ENCODE measurements at places on chromosomes 1 and 21.
A peak's percentile ranks its signal among the peaks of the same experiment; 100 is the strongest.

DNA sequence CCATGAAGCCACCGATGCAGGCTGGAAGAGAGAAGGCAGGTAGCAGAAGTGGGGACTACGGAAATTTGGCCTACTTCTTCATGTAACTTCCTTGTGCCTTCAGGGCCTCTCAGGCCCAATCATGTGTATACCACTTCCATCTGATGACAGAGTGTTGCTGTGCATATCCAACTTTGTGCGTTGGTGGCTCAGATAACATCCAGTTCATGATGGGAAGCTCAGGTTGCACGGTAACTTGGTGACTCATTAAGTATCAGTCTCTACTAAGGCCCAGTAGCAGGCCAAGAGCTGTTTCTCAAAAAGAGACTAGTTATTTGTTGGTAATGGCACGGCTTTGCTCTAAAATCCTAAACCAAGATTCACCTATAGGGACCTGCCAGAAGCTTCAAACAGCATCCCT, 117.6 kb downstream of the LTN1 start:
- DNase-seq, result no peak

DNA sequence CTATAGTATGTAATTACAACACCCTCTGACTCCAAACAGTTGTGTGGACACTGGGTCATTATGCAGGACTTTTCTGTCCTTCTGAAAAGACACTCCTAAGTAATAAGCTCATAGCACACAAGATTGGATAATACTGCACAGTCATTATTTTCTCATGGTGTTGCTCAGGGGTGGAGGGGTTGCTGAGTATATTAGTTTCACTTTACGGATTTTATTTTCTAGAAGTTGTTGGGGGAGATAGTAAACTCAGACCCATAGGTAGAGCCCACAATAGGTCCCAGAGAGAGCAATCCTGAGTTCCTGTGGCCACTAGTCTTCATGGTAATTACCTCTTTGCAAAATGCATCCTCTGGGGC, 53.4 kb downstream of the DUSP10 start:
- no peak for DNase-seq

- no peak for DNase-seq
Measured at GRCh38 chr1:56992318-56993125, 26.7 kb upstream of the C8B start.

- no peak for DNase-seq
Measured at GRCh38 chr1:26078286-26079177, 11.1 kb upstream of the TRIM63 start.

DNA sequence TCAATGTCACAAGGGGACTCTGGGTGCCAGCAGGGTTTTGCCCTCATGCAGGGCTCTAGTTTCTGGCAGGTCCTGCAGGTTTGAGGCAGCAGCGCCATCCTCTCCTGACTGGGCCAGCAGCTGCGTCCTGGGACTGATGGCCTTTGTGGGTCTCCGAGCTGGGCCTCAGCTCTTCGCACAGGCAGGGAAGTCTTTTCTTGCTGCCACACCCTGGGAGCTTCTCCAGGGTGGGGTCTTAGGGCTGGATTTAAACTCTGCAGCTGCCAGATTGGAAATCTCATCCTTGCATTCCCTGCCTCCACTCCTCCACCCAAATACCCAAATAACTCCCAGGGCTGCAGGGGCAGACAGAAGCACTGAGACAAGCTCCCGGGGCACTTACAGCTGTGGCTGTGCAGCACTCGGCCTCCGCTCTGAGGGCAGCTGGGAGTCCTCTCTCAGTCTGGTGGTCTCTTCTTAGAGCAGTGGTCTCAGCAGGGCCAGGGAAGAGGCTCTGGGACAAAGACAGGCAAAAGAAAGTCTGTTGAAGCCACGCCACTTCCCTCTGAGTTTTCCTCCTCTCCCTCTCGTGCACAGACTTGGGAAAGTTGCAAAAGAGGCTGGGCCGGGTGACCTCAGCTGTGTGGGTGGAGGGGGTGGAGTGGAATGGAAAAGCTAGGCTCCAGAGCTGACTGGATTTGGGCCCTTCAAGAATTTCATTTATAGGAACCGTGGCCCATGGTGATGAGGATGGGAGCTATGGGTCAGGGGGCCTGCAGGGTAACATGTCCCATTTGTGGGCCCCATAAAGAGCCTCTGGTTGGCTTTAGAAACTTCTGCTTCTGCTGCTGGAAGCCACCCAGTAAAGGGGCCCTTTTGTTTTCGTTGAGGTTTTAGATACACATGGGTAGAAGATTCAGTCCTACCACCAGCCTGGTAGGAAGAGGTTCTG, at the start of gene RAB7B:
Gene RAB7B, minus strand, starts transcription at position 525 of the 931 bp plus-strand sequence. CDS start 9,260 bp downstream, outside the sequence.
- DNase-seq, result no peak

DNA sequence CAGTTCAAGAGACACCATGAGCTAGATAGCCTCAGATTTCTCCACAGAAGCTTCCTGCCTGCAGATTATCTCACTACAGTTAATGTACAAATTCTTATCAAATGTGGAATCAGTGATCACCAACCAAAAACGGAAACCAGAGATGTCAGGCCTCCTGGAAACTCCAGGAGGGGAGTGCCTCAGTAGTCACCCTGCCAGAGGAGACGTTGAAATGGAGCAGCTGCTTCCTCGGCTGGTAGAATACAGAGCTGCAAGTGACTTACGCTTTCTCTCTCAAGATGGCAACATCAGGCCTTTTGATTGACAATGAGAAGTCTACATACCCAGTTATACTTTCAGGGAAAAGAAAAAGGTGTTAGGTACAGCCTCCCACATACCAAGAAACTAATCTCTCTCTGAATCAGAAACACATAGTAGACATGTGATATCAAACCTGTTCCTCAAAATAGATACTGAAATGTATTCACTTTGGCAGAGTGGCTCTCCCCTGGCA, 52.2 kb downstream of the ACP6 start:
- DNase-seq, result peak; percentile 14

- DNase-seq, result no peak
Measured at GRCh38 chr1:188872376-188872775, 1605.3 kb downstream of the BRINP3 start.

DNA sequence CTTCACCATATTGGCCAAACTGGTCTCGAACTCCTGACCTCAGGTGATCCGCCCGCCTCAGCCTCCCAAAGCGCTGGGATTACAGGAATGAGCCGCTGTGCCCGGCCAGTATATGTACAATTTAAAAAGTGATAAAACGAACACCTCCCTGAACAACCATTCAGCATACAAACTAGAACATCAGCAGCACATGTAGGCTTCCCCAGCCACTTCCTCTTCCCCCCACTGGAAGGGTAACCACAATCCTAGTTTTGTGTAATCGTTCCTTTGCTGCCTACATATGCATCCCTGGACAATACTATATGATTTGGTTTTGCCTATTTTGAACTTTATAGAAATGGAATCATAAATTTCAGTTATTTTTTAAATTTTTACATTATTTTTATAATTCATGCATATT, 60.4 kb downstream of the DESI2 start:
- DNase-seq, result no peak

GRCh38 chr1:93344886-93345632, 648 bp upstream of the DR1 start:
- no peak for DNase-seq

- DNase-seq, result no peak
Measured at GRCh38 chr1:232176222-232176621, 453.7 kb downstream of the SIPA1L2 start.

DNA sequence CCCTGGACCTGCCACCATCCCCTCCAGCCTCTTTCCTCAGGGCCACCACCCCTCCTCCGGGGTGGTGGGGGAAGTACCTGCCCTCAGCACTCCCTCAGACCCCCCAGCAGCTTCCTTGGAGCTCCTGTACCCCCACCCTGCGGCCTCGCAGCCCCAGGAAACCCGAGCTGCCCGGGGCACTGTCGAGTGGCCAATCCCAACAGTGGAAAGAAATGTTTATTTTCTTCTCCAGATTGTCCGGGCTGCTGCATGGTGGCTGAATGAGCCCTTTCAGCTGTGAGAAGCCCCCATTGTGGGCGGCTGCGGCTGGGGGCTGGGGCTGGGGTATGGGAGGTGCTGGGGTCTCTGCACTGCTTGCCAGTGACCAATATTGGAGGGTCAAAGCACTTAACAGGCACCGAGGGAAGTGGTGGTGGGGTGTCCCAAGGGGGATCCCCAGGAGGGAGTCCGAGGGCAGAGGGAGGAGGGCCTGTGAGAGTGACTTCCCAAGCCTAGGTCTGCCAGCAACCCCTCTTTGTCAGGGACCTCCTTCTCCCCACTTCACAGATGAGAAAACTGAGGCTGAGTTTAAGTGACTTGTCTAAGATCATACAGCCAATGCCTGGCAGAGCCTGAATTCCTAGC, 25.2 kb downstream of the RUNX3 start:
- DNase-seq, result no peak

DNA sequence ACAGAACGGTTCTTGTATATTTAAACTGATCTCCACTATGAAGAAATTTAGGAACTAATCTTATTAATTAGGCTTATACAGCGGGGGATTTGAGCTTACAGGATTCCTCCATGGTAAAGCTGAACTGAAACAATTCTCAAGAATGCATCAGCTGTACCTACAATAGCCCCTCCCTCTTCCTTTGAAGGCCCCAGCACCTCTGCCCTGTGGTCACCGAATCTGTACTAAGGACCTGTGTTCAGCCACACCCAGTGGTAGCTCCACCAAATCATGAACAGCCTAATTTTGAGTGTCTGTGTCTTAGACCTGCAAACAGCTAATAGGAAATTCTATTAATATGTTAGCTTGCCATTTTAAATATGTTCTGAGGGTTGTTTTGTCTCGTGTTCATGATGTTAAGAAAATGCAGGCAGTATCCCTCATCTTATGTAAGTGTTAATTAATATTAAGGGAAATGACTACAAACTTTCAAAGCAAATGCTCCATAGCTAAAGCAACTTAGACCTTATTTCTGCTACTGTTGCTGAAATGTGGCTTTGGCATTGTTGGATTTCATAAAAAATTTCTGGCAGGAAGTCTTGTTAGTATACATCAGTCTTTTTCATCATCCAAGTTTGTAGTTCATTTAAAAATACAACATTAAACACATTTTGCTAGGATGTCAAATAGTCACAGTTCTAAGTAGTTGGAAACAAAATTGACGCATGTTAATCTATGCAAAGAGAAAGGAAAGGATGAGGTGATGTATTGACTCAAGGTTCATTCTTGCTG, 147.2 kb downstream of the NR5A2 start:
- no peak for DNase-seq

- DNase-seq, result no peak
Measured at GRCh38 chr1:187948170-187948794, 1119.5 kb downstream of the PLA2G4A start.

- DNase-seq, result no peak
Measured at GRCh38 chr1:36157973-36158826, 2.2 kb downstream of the MAP7D1 start.

- no peak for DNase-seq
Measured at GRCh38 chr1:150804671-150805070, 3.4 kb downstream of the CTSK start.

- DNase-seq, result no peak
Measured at GRCh38 chr1:158572226-158572625, 1.8 kb upstream of the OR6P1 start.

DNA sequence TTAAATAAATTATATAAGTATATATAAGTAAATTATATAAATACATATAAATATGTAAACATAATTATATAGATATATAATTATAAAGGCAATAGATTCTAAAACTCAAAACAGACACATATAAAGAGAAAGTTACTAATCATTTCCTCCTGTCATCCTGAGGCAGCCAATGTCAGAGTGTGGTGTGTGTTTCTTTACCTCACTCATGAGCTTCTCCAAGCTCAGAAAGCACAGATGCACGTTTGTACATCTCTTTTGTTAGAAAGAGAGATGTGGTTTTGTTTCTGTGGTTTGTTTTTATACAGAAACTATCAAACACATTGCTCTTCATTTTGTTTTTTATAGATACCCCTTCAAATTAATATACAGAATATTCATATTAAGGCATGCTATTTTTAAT, 594.8 kb downstream of the USP25 start:
- no peak for DNase-seq

GRCh38 chr1:31180338-31180737, 59.3 kb downstream of the NKAIN1 start:
- no peak for DNase-seq

DNA sequence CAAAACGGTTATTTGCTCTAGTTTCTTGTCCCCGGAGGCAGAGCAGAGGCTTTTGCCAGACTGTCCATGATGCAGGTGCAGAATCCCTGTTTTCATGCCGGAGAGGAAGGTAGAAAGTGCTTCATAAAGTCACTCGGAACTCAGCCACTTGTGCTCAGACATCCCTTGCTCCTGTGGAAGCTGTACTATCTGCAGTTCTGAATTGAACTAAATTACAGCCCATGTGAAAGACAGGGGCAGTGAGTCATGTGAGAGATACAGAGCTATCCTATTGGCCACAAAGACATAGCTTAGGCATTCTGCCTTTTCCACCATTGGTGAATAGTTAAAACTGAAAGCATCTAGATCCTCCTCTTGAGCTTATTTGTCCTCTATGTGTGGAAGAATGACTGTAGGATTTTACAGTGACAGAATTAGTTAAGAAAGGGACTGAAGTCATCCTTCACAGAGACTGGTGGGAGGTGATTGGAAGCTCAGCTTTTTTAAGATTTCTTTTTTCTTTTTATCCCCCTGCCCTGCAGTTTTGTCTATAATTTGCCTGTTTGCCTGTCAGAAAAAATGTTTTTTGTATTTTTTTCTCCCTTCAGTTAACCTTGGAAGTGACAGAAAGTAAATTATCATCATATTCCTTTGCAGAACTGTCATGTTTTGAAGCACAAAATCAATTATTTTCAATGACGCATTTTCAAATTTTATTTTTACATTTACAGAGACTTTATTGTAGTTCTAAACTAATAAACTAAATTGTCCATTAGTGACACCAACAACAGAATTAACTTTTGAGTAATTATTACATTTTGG, 298.6 kb downstream of the PTPRC start:
- no peak for DNase-seq

- DNase-seq, result no peak
Measured at GRCh38 chr1:19359357-19359756, 47.2 kb downstream of the SLC66A1 start.

GRCh38 chr1:228940926-228941325, 205.6 kb downstream of the RHOU start:
- no peak for DNase-seq

GRCh38 chr1:48338257-48338656, 115.7 kb downstream of the SLC5A9 start:
- DNase-seq, result no peak

DNA sequence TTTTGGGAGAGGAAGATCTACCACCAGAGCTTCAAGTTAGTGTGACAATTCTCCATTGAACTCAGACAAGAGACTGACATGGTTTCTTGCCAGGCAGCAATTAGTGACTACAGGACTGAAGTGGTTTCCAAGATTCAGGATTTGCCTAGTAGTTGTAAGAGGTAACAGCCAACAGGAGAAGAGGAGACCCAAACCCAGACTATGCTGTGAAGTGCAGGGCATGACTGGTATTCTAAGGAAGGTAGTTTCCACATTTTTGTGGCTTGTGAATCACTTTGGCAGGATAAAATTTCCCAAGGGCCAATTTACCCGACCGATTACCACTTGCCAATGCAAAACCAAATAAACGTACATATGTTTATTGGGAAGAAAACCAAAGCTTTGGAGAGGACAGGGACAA, 14.7 kb upstream of the RAP1A start:
- DNase-seq, result no peak

DNA sequence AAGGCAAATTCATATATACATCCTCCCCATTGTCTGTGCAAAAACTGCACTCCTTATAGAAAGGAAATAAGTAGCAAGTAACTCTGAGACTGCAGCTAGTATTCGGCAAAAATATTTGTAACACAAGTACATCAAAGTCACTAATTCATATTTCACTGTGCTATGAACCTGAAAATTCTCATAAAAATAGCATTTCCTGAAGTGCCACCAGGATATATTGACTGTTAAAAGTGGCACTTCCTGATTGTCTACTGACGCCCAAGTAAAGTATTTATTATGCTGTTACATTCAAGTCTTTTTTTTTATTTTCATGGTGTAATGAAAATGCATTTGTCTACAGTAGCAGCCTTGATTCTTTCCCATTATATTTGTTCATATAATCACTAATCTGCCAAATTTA, 673.8 kb downstream of the PTPRC start:
- no peak for DNase-seq

Measured in stimulated activated CD4-positive, alpha-beta T cell treated with anti-CD3 and anti-CD28 coated beads, Interleukin-1b, Interleukin-23, amount 100 ng/mL, for 24 hours (primary cell).